ENCODE measurements at places on chromosomes 12 and 14. TPM values are rescaled to one million over a fixed set of nuclear protein-coding genes. Genes with fewer than 3 reads are reported as not detected.

The NFATC4 gene
- 12.2 TPM for total RNA-seq

The SLCO1C1 gene
- not detected for total RNA-seq

The RNF212B gene
- not detected for total RNA-seq

The NRL gene
- 2.0 TPM for total RNA-seq

The TPPP2 gene
- not detected for total RNA-seq

The TMPRSS12 gene
- total RNA-seq, result not detected

The PROX2 gene
- not detected for total RNA-seq

The TAS2R9 gene
- total RNA-seq, result not detected

The PNMA1 gene
- total RNA-seq, result 4.9 TPM

The OVCH1 gene
- not detected for total RNA-seq

The PRIMA1 gene
- total RNA-seq, result not detected

The LMO3 gene
- 2.0 TPM for total RNA-seq

The SLC39A2 gene
- not detected for total RNA-seq

The IAPP gene
- not detected for total RNA-seq

The WNK1 gene
- 59.0 TPM for total RNA-seq

The GPRC5A gene
- total RNA-seq, result 112 TPM

The PMEL gene
- total RNA-seq, result 1.0 TPM

The CLEC9A gene
- not detected for total RNA-seq

The DEGS2 gene
- not detected for total RNA-seq

The DBX2 gene
- total RNA-seq, result not detected

The TMEM63C gene
- total RNA-seq, result 0.21 TPM

The FAM181A gene
- total RNA-seq, result not detected

The KRT72 gene
- not detected for total RNA-seq

The TSPAN9 gene
- total RNA-seq, result 6.1 TPM

The LBHD2 gene
- not detected for total RNA-seq

The GPR162 gene
- total RNA-seq, result 2.7 TPM

The NOS1 gene
- not detected for total RNA-seq

The TOMM20L gene
- not detected for total RNA-seq

The SOAT2 gene
- not detected for total RNA-seq

The STAT6 gene
- total RNA-seq, result 41.4 TPM

The CCDC77 gene
- 35.3 TPM for total RNA-seq

The NGB gene
- not detected for total RNA-seq

The DNAH10 gene
- not detected for total RNA-seq

The CMA1 gene
- not detected for total RNA-seq

The FAM90A1 gene
- total RNA-seq, result 0.61 TPM

The E2F7 gene
- 17.8 TPM for total RNA-seq

The PSME2 gene
- 207 TPM for total RNA-seq

The SDS gene
- not detected for total RNA-seq

The SYNE3 gene
- 6.8 TPM for total RNA-seq

The TCTN2 gene
- 8.7 TPM for total RNA-seq

Data from A375 (cell line).